Pons (tissue), 1 donor: ENCODE measurements at places on chromosomes 7 and 10.
A peak's percentile ranks its signal among the peaks of the same experiment; 100 is the strongest.

DNA sequence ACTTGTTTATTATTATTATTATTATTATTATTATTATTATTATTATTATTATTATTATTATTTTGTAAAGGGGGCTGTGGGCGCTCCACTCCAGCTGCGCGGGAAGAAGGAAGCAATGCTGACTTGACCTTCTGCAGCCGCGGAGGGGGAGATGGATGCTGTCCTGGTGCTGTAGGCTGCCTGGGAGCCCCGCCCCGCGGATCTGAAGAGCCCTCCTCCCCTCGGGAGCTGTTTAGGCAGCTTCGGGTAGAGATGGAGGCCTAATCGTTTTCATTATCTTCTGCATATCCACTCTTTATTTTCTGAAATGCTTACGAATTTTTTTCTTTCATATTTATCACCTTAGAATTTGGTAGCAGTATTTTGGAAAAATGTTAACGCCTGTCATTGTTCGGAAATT lies 101.2 kb upstream of the KLF6 start:
- DNase-seq: no peak

- no peak for DNase-seq
These were observed 6.9 kb upstream of the SFRP5 start for GRCh38 chr10:97778452-97779302.

DNA sequence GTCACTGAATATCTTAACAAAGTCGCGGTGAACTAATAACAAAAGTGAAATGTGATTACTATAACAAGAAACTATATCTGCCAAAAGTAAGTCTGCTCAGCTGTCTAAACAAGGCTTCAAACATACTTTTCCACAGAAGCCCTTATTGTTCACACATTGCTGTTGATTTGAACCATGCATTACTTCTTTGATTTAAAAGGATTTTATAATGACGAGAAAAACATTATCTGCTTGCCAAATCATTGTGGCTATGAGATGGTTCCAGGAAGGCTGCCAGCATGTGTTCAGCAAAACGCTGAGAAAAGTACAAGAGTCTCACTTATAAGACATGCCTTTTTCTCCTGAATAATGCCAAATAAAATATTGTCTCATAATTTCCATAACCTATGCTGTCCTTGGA lies 24.4 kb downstream of the RNF133 start:
- no peak for DNase-seq

DNA sequence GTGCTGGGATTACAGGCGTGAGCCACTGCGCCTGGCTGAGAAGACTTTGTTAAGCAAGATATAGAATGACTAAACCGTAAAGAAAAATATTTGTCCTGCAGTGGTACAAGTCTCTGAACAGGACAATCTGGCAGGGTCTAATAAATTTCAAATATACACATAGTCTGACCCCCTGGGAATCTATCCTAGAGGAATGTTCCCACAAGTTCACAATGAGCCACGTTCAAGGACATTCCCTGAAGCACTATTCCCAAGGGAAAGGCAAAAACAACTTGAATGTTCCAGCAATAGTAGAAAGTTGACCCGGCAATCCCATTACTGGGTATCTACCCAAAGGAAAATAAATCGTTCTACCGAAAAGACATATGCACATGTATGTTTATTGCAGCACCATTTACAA lies 82.0 kb downstream of the HIP1 start:
- no peak for DNase-seq

DNA sequence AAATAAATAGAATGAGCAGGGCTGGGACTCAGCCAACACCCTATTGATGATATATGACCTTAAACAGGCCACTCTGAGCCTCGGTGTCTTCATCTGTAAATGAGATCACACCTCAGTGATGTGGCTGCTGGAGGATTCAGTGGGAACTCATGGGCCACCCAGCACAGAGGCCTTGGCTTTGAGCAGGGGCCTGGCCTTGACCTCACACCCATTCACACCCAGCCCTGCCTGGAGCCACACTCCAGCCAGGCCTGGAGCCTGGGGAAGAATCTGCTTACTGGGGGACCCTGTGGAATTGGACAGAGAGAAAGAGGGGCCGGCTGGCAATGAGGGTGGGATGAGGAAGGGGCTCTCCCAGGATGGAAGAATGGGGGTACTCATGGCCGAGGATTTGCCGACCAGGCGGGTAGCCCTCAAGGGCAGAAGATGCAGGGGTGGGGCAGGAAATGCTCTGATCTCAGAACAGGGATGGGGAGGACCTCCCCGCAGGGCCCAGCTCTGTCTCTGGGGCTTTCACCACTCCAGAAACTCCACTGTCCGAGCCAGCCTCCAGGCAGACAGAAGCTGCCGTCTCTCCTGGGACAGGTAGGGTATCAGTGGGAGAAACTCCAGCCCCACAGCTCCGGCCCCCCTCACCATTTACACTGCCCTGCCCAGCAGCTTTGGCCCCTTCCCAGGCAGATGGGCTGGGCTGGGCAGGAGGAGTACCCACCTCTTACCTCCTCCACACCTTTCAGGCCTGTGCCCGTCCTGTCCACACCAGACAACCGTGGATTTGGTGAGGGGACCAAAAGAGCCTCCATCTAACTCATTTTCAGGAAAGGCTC lies 81.9 kb downstream of the RGS10 start:
- no peak for DNase-seq

GRCh38 chr10:73875139-73875475 lies 752 bp upstream of the CAMK2G start:
- DNase-seq: peak; percentile 29

GRCh38 chr7:140229591-140230515 lies 53.1 kb upstream of the KDM7A start:
- DNase-seq: no peak

DNA sequence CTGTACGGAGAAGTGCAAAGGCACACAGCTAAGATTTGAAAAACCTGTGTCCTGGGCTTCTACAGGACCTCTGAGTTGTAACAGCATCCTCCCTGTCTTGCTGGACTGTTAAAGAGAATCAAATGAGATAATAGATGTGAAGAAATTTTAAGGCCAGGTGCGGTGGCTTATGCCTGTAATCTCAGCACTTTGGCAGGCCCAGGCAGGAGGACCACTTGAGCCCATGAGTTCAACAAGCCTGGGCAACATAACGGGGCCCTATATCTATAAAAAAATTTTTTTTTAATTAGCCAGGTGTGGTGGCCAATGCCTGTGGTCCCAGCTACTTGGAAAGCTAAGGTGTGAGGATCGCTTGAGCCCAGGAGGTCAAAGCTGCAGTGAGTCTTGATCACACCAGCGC lies 2.9 kb upstream of the ARHGAP21 start:
- DNase-seq: no peak

- DNase-seq: no peak
These were observed 331.4 kb downstream of the PTPRN2 start for GRCh38 chr7:158256091-158256816.

DNA sequence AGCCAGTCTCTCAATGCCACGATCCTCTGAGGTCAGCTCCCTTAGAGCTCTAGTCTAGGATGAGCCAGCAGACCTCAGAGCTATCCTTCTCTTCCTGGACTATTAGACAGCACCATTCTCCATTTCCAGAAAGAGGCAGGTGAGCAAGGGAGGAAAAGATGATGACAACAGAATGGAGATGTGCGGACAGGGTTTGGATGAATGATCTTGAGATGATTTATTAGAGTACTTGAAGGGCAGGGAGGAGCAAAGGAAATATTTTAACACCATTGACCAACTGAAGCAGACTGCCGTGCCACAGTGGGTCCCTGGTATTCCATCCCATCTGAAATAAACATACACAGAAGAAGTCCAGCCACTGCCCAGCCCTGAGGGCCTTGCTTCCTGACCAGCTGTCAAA lies 94.3 kb downstream of the CFAP58 start:
- no peak for DNase-seq

GRCh38 chr10:80599424-80599847 lies 61.7 kb downstream of the SH2D4B start:
- peak; percentile 28 for DNase-seq

- peak; percentile 52 for DNase-seq
These were observed at the start of gene CASP7 for GRCh38 chr10:113679463-113680189. Gene CASP7, plus strand, starts transcription at chr10:113679912. Its CDS starts 17,582 bp downstream, at chr10:113697494.

DNA sequence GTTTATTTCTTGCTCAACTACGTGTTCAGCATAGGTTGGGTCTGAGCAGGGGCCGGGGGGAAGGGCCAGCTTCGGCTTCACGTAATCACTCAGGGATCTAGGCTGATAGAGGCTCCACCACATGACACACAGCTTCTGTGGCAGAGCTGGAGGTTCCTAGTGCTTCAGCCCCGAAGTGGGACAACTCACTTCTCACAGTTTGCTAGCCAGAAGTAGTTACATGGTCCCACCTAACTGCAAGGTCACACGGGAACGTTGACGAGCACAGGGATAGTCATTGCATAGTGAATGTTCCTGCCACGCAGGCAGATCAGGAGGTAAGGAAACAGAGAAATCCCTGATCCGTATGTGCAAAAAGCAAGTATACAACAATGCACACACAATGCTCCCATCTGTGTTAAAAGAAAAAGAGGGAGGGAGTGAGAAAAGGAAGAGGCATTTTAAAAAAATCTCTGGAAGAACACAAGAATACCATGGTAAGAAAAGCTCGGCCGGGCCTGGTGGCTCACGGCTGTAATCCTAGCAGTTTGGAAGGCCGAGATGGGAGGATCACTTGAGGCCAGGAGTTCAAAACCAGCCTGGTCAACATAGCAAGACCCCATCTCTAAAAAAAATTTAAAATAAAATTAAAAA lies 16.9 kb downstream of the SMURF1 start:
- DNase-seq: no peak

GRCh38 chr7:83658126-83658525 lies 9.2 kb upstream of the SEMA3E start:
- DNase-seq: no peak

GRCh38 chr10:91286572-91286971 lies 66.1 kb downstream of the PCGF5 start:
- no peak for DNase-seq

GRCh38 chr7:24812305-24812945 lies 55.2 kb upstream of the GSDME start:
- peak; percentile 47 for DNase-seq
